ENCODE measurements at places on chromosomes 12 and 14.

- DNase-seq, result no peak
These were observed 1.6 kb upstream of the RBMS2 start for GRCh38 chr12:56520048-56520447.

- DNase-seq, result no peak
These were observed 10.6 kb downstream of the EIF2B2 start for GRCh38 chr14:75013290-75013689.

GRCh38 chr12:96658075-96658474 lies 168.7 kb downstream of the CFAP54 start:
- DNase-seq, result no peak

GRCh38 chr12:7610006-7610405 lies 55.7 kb downstream of the APOBEC1 start:
- DNase-seq, result no peak

- no peak for DNase-seq
These were observed 354.5 kb downstream of the APAF1 start for GRCh38 chr12:98999559-98999958.

DNA sequence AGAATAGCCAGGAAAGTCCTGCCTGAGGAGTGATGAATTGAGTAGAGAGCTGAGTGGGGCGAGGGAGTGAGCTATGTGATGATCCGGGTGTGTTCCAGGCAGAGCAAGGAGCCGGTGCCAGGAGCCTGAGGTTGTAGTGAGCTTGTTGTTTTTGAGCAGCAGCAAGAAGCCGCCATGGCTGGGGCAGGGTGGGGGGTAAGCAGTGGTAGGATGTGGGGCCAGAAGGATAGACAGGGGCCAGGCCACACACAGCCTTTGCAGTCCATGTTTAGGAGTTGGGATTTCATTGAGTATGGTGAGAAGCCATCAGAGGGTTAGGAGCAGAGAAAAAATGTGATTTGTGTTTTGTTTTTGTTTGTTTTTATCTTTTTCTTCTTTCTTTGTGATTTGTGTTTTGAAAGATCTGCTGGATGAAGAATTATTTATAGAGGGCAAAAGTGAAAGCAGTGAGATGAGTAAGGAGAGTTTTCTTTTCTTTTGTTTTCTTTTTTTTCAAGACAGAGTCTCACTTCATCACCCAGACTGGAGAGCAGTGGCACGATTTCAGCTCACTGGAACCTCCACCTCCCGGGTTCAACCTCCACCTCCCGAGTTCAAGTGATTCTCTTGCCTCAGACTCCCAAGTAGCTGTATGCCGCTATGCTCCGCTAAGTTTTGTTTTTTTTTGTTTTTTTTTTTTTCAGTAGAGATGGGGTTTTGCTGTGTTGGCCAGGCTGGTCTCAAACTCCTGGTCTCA lies 92.3 kb upstream of the BCAT1 start:
- DNase-seq, result no peak
